ENCODE measurements at places on chromosomes 11 and 22.

GRCh38 chr11:46526216-46527215 is 67.3 kb downstream of the AMBRA1 start:
- no peak for DNase-seq

DNA sequence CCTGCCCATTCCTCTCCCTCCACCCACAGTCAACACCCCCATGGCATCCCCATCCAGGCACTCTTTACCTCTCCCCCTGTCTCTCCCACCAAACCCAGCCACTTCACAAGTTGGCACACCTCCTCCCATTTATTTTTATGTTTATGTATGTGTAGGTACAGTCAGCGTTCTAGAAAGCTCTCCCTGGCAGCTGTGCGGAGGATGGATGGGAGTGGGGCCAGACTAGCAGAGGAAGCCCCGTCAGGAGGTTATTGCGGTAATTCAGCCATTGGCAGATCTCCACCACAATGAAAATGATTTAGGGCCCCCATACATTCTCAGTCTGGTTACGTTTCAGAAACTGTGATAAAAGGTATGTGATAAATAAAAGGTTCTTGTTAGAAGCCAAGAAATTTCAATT is 51.3 kb downstream of the BTG4 start:
- no peak for DNase-seq

DNA sequence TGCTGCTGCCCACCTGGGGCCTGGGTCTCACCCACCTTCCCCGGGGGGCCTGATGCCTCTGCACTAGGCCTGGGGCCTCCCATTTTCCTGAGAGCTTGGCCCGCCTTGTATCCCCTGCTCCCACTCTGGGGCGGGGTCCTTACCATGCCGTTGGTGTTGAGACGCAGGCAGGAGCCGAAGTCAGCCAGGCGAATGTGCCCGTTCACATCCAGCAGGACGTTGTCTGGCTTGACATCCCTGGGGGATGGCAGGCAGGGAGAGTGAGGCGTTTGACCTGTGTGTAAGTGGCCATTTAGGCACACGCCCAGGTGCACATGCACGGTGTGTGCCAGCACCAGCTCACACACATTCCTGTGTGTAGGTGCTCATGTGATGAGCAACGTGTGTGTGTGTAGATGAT is 5.1 kb downstream of the CDC42BPG start:
- DNase-seq, result no peak

GRCh38 chr11:123584186-123584585 is 70.2 kb downstream of the SCN3B start:
- no peak for DNase-seq

DNA sequence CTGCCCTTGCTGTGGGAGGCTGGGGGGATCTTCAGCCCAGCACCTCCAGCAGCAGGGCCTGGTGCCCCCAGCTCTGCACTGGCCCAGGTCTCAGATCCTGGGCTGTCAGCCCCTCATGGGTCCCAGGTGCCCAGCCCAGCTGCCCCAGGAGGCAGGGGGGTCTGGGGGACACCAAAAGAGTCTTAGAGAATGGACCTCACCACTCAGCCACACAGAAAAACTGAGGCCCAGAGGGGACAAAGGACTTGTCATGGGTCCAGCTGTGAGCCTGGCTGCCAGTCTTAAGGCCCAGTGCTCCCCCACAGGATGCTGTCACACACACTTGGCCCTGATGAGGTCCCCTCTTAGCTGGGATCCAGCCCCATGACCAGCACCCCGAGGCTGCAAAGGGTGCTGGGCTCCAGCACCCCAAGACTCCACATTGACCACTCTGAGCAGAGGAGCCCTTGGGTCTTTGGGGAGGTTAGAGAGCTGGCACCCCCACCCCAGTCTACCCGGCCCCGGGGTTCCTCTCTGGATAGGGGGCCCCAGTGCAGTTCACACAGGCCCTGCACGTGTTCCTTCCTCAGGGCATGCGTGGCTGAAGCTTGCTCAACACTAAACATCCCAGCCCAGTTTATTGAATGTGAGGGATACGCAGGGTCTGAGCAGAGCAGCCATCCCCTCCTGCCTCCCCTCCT is 54.4 kb downstream of the IGLL5 start:
- no peak for DNase-seq

DNA sequence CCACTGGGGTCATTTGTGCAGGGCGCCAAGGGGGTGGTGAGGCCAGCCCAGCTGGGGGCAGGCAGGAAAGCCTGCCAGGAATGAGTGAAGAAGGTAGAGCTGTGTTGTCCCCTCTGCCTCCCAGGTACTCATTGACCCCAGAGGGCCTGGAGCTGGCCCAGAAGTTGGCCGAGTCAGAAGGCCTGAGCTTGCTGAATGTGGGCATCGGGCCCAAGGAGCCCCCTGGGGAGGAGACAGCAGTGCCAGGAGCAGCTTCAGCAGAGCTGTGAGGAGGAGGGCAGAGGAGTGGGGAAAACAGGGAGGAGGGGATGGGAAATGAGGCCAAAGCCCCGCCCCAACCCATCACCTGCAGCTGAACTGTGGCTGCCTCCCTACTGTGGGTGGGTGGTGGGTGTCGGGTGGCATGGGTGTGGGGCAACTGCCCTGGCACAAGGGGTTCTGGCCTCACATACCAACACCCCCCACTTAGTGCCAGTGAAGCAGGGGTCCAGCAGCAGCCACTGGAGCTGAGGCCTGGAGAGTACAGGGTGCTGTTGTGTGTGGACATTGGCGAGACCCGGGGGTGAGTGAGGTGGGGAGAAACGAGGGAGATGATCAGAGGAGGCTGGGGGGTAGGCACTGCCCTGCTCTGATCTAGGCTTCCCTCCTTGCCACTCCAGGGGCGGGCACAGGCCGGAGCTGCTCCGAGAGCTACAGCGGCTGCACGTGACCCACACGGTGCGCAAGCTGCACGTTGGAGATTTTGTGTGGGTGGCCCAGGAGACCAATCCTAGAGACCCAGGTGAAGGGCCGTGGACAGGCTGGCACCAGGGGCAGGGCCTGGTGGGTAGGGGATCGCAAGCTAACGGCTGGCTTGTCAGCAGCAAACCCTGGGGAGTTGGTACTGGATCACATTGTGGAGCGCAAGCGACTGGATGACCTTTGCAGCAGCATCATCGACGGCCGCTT is 3.0 kb downstream of the MUS81 start:
- no peak for DNase-seq

DNA sequence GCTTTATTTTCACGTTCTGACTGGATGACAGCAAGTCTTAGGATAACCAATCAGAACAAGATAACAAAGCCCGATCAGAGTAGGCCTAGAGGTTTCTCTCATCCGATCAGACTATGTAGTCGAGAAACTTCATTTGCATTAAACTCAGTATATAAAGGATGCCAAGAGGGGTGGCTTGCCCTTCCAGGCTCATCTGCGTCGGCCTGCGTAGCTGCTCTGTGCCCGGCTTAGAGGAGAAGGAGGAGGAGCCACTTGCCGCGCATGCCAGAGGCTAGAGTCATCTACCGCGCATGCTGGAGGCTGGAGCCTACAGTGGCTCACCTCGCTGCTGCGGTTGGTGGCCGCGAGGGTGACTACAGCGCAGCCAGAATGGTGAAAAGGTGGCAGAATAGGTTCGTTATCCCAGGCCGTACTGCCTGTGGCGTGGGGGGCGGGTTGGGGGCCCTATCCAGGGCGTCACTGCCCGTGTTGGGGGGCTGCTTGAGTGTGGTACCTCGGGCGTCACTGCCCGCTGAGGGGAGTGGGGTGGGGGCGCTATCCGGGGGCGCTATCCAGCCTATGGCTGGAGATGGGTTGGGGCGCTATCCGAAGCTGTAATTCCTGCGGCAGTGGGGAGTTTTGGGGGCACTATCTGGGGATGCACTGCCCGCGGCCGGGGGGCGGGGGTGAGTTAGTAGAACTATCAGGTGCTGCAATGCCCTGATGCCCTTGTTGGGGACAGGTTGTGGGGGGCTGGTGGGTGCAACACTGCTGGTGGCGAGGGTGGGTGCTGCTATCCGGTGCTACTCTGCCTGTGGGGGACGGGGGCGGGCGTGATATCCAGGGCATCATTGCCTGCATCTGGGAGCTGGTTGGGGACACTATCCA is at the start of gene RFPL2:
Gene RFPL2, minus strand, starts transcription at position 218 of the 867 bp plus-strand sequence. CDS start 2,622 bp downstream, outside the sequence.
- peak; percentile 43 for DNase-seq

- no peak for DNase-seq
Observed at GRCh38 chr11:129951201-129951865, 51.3 kb downstream of the PRDM10 start.

DNA sequence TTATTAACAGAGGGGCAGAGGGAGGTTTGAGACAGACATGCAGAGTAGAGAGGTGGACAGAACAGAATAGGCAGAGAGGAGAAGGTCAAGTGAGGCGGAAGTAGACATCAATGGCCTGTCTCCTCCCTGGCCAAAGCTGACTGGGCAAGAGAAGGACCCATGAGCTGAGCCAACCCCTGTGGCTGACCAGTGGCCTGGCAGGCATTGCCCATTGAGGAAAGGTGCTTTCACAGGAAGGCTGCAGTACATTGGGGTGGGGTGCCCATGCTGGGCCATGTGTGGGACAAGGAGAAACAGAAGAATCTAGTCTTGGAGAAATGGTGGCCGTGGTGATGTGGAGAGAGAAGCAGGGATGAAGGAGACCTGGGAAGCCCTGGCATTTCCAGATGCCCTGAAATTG is 76.0 kb downstream of the MYEOV start:
- no peak for DNase-seq

GRCh38 chr11:65384301-65384889 is 1.9 kb upstream of the SLC25A45 start:
- peak; percentile 30 for DNase-seq

- no peak for DNase-seq
Observed at GRCh38 chr11:68546555-68546954, 86.0 kb downstream of the PPP6R3 start.

GRCh38 chr11:93740730-93741093 is 583 bp downstream of the TAF1D start:
- DNase-seq, result peak; percentile 64

DNA sequence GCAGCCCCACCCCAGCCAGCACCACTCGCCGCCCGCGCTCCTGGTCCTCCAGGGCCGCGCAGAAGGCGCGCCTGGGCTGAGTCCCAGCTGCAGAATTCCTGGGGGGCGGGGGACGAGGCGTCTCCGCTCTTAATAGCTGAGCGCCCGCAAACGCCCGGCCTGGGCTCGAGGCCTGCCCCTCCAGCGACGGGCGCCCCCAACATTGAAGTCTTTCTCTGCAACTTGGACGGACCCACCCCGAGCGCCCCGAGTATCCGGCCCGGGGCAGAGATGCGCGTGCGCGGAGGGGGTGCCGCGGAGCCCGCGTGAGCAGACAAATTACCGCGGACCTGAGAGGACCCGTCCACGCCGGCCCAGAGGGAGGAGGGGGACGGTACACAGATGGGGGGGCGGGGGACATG is 6.7 kb upstream of the SYT7 start:
- DNase-seq, result peak; percentile 40

DNA sequence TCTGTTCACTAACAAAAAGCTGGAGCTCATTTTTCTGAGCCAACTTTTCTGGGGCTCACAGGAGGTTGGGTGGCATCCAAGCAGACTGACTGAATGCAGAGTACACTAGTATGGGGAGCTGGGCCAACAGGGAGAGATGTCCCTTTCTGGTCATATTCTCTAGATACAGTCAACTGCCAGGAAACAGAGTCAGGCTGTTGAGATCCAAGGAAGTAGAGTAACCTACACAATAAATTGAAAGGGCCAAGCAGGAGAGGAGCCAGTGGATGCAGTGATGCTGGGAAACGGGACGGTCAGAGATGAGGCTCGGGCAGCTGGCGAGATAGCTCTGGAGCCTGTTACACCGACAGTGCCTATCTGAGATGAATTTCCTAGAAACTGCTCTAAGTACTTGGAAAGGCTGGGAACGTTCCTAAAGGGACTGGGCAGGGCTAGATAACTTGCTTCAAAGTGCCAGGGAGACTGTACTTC is 71.1 kb downstream of the LARGE2 start:
- DNase-seq, result no peak

GRCh38 chr11:115198321-115198741 is 305.9 kb downstream of the CADM1 start:
- DNase-seq, result no peak

DNA sequence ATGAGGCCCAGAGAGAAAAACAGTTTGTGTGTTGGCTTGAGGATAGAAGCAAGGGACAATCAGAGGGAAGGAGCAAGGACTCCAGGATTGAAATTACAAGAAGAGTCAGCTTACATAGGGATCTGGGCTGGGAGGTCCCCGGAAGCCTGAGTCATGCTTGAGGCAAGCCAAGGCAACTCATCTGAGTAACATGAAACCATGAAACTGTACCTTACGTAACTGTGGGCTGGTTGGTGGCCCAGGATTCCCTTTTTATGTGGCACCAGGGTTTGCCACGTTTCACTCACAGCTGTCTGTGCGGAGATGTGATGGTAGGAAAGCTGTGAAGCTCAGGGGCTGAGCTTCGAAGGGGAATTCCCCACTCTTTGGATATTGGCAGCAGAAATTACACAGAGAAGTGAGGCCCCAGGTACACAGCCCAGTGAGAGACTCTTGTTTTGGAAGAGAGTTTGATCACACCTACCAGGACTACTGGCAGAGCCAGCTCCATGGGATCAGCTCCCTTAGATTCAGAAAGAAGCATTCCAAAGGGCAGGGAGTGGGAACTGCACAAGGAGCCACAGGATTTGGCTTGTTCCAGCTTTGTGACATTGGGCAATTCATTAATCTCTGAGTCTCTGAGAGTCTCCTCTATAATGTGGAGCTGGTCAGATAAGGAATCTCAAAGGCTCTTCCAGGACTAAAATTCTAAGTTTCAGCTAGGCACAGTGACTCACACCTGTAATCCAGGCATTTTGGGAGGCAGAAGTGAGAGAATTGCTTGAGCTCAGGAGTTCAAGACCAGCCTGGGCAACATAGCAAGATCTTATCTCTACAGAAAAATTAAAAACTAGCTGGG is 7.8 kb downstream of the SLC5A1 start:
- peak; percentile 78 for DNase-seq

DNA sequence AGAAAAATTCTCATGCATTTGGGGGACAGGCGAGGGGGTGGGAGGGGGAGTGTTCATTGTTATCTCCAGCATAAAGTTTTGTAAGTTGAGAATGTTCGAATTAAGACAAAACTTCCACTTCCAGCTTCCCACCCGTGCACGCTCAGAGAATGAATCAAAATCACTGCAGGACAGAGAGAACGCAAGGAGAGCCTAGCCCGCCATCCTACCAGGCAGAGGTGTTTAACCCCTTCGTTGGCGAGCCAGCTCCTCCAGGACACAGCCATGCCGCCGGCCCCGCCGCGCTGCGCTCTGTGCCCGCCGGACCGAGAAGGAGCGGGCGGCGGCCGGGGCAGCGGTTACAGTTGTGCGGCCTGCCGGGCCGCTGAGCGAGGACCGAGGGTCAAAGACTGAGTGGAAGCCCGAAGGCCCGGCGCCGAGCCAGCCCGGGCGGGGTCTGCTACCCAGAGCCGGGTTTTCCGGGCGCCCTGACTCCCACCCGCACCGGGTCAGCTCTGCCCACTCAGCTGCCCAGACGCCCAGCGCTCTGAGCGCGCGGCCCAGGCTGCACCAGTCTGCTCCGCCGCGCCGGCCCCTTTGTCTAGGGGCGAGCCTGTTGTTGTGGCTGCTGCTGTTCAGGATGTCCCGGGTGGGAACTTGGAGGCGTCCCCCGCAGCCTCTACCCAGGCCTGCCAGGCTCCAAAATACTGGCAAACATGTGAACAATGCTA is at the start of gene NOX4:
Gene NOX4, minus strand, starts transcription at position 395 of the 710 bp plus-strand sequence. Its CDS starts 129 bp downstream, at position 266.
- no peak for DNase-seq

Measured in activated naive CD8-positive, alpha-beta T cell treated with anti-CD3 and anti-CD28 coated beads for 36 hours (primary cell).